ENCODE measurements at places on chromosomes 7 and 10.
A peak's percentile ranks its signal among the peaks of the same experiment; 100 is the strongest.

- no peak for DNase-seq
Observed at GRCh38 chr10:94155722-94156271, 162.1 kb downstream of the PLCE1 start.

DNA sequence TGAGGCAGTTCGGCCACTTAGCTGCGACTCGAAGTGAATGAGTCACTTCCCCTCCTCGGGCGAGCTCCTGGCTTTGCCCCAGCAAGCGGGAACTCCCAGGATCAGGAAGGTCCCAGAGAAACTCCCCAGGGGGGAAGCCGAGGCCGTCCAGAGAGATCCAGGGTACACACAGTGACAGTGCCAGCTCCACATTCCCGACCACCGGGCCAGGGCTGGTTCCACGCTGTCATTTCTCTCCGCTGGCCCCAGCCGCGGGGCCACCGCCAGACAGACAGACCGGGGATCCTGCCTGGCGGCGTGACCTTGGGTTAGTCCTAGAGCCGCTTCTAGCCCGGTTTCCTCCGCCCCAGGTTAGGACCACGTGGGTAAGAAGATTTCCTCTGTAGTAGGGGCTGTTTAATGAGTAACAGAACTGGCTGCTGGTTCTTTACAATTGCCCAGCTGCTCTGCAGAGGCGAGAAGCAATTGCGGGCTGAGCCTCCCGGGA lies 463 bp upstream of the UPP1 start:
- peak; percentile 98 for DNase-seq

GRCh38 chr10:28711776-28712175 lies 34.5 kb downstream of the BAMBI start:
- no peak for DNase-seq

GRCh38 chr7:1192171-1192676 lies 32.2 kb upstream of the ZFAND2A start:
- peak; percentile 87 for DNase-seq

DNA sequence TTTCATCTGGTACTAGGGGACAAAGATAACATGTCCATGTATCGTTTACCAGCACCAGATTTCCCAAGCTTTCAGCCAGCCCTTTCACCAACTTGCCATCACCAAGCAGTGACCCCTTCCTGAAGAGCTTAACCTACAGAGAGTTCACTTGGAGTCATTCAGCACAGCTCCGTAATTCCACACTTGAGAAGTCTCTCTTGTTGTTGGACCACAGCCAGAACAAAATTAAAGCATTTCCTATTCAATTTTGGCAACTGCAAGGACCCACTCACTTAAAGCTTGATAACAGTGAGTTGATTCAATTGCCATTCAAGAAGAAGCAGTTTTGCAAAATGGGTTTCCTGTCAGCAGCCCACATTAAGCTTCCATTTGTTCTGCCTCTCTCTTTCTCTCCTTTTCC lies 88.5 kb upstream of the LRRTM3 start:
- peak; percentile 40 for DNase-seq

- no peak for DNase-seq
Observed at GRCh38 chr7:47908720-47909119, 39.5 kb downstream of the PKD1L1 start.

GRCh38 chr10:98029149-98030092 lies 1.0 kb downstream of the CRTAC1 start:
- no peak for DNase-seq

- DNase-seq: no peak
Observed at GRCh38 chr10:63161592-63161991, 28.5 kb downstream of the NRBF2 start.

DNA sequence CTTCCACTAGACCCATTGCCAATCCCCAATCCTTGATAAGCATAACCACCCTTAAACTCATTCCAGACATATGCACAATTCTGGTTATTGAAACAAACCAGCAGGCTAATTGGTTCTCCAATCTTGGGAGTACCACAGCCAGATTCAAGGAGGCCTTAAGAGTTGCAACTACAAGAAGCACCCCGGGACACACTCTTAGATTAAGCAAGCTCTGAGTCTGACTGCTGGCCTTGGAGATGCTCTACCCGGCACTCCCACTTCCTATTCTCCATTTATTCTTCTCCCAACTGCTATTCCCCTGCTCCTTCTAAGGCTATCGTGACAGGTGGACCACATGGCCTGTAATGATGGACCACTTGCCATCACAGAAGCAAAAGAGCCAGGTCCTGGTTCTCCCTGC lies 40.3 kb downstream of the CYTH3 start:
- DNase-seq: no peak

DNA sequence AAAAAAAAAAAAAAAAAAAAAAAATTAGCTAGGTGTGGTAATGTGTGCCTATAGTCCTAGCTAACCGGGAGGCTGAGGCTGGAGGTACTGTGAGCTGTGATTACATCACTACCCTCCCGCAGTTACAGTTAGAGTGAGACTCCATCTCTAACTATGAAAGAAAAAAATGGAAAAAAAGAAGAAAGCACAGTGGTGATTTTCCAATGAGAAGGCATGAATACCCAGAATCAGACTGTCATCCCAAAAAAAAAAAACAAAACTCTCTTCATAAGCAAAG lies 269.9 kb upstream of the MKLN1 start:
- DNase-seq: peak; percentile 27

- DNase-seq: no peak
Observed at GRCh38 chr7:98229441-98229840, 18.2 kb downstream of the BHLHA15 start.

- DNase-seq: peak; percentile 82
Observed at GRCh38 chr7:69598081-69598486, at the start of gene AUTS2. Gene AUTS2, plus strand, starts transcription at chr7:69598475. Its CDS starts 1,179 bp downstream, at chr7:69599654.

GRCh38 chr7:37944737-37945054 lies 24.3 kb downstream of the EPDR1 start:
- no peak for DNase-seq

- DNase-seq: no peak
Observed at GRCh38 chr7:99562114-99562784, 3.8 kb downstream of the ZNF655 start.

- DNase-seq: no peak
Observed at GRCh38 chr10:77715088-77715487, 77.5 kb upstream of the KCNMA1 start.

- no peak for DNase-seq
Observed at GRCh38 chr7:48617993-48618392, 306.4 kb upstream of the CDC14C start.

DNA sequence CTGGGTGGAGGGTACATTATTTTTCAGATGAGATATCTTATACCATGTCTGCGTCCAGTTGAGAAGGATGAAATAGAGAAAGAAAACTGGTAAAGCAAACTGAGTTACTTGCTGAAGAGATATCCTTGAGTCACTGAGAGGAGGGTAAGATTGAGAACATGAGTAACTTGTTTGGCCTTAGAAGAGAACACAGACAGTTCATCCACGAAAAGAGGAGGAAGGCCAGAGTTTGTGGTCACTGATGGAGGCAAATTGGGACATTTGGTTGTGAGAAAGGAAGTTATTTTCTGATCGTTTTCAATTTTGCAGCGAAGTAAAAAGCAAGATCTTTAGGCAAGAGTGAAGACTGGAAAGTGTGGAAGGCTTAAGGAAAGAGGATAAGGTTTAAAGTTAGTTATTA lies 15.6 kb downstream of the MBL2 start:
- DNase-seq: no peak

DNA sequence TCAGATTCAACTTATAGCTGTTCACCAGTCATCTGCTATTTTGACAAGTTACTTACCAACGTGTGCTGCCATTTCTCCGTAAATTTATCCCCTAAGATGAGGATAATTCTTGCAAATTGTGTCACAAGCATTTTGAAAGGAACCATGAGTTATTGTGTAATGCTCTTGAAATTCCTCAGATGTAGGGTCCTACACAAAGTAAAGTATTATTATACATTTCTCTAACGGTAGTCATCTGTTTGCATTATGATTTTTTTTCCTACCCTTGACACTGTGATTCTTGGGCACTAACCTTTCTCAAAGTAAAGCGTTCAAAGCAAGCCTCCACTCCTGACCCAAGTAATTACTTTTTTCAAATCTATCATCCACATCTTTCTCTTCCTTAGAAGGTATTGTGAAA lies 8.1 kb downstream of the HERC4 start:
- peak; percentile 64 for DNase-seq

GRCh38 chr10:12644380-12645144 lies 295.2 kb downstream of the CAMK1D start:
- DNase-seq: peak; percentile 33

GRCh38 chr10:80260295-80261243 lies 28.9 kb downstream of the MAT1A start:
- peak; percentile 25 for DNase-seq

DNA sequence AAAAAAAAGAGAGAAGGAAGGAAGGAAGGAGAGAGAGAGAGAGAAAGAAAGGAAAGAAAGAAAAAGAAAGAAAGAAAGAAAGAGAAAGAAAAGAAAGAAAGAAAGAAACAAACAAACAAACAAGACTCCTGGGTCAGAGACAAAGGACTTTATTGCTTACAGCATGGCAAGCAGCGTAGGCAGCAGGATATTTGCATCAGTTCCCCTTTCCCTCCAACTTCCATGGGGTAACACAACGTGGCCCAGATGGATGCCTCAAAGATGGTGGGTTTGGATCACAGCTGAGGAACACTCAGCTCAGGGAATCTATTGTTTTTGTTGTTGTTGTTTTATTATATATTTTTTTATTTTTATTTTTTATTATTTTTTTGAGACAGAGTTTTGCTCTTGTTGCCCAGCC lies 128.5 kb upstream of the VKORC1L1 start:
- DNase-seq: no peak

DNA sequence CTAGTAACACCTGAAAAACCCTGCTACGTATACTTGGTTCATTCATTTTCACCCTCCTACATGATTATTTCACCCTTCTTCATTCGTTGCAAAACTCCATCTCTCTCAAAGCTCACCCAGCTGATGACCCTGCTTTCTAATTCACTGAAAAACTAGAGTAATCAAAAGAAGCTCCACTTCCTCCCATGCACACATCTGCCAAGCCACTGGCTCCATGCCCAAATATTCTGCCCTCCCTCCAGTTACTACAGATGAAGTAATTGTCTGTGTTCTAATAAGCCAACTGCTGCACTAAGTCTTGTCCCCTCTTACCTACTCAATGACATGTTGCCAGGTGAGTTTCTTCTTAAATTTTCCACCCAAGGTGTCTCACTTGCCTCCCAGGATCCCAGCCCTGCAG lies 96.9 kb upstream of the CCDC71L start:
- DNase-seq: peak; percentile 72

- no peak for DNase-seq
Observed at GRCh38 chr7:37215290-37215923, 233.3 kb downstream of the ELMO1 start.

DNA sequence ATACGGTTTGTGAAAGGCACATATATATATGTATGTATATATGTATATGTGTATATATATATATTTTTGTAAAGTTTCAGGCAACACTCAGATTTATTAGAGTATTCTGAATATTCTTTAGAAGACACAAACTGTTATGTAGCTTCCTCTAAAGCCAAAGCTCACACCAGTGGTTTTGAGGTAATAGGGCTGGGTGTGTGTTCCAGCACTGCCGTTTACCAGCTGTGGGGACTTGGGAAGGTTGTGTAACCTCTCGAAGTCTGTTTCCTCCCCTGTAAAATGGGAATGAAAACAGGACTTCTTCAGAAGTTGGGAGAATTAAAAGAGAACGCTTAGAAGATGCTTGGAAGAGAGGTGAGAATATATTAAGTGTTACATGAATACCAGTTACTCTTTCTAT lies 94.8 kb downstream of the PRPF18 start:
- no peak for DNase-seq

- DNase-seq: no peak
Observed at GRCh38 chr7:106740806-106741205, 79.8 kb upstream of the CCDC71L start.

DNA sequence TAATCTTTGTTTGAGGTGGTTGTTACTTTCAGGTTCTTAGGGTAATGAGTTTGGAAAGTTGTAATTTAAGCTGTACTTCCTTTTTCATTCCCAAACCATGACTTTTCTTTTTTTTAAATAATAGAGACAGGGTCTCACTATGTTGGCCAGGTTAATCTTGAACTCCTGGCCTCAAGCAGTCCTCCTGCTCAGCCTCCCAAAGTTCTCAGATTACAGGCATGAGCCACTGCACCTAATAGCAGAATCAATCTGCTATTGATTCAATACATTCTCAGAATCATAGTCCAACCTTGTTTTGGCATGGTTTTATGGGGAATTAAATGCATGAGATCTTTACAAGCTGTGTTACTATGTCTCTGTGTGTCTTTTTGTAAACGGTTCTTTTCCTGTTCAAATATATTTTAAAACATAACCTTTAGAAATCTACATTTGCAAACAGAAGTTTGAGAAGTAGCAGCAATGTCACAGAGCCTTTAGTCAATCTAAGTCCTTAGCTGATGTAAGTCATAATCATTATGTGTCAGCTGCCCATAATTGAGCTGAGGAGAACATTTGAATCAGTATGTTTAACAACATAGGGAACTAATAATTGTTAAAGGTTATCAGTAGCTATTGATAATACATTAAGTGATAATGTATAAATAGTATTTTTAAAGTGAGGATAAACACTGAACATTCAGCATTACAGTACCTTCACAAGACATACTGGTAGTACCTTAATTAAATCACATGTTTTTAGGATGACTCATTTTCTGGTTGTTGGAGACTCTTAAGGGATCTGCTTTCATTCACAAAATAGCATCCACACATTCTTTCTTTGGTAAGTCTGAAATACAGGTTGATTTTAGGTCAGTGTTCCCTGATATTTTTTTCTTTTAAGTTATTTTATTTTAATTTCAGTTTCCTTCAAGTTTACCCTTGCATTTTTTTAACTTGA lies 8.8 kb downstream of the INPP5F start:
- DNase-seq: peak; percentile 69

GRCh38 chr7:137342265-137342664 lies 1.3 kb downstream of the PTN start:
- peak; percentile 17 for DNase-seq

GRCh38 chr7:155597753-155598140 lies 46.7 kb upstream of the RBM33 start:
- peak; percentile 89 for DNase-seq

DNA sequence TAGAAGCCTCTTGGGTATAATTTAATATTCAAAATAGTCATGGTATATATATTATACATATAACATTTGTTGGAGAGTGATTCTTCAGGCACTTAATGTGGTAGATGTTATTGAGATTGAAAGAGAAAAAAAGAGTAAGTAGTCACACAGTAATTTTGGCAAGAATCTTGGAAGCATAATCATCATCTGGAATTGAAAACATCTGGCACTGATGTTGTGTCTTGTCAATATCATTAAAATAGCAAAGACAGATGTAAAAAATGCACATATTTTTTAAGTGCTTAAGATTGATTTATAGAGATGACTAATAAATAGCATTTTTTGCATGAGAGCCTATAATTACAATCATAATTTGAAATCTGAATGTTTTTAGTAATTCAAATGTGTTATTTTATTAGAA lies 9.5 kb downstream of the SEMA3D start:
- no peak for DNase-seq

GRCh38 chr7:150897502-150898474 lies 45.5 kb downstream of the AOC1 start:
- peak; percentile 23 for DNase-seq
